ENCODE measurements at places on chromosomes 5 and 9.

DNA sequence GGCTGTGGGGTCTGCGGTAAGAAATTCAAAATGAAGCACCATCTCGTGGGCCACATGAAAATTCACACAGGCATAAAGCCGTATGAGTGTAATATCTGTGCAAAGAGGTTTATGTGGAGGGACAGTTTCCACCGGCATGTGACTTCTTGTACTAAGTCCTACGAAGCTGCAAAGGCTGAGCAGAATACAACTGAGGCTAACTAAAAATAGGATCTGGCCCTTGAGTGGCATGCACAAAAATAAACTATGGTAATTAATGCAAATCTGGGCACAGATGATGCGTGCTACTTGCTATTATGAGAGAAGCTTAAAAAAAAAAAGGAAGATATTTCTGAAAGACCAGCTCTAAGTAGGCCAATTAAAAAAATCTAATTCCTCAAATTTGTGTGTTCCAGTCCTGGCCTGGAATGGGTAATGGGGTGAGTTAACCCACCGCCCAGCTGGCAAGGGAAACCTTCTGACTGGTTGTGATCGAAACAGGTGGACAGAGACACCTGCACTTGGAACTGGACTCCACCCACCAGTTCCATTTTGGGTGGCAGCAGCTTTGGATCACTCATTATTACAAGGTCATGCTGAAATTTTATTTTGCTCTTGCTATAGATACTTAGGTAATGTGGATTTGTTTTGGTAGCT is 26.6 kb upstream of the ZBTB34 start:
- no peak for DNase-seq

DNA sequence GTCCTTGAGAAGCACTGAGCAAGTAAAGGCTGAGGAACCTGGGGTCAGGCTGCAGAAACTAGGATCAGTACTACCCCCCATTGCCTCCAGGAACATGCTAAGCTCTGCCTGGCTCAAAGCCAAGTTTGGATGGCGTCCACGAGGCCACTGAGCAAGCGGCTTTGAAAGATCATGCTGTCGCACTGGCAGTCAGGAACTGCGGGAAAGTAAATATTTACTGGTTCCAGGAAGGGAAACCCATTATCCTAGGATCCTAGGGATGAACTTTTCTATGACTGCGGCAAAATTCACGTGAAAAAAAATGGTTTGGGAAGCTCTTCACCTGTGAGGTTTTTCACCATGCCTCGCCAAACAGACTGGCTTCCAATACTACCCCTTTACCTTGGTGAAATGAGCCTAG is 75.3 kb upstream of the PJA2 start:
- peak; percentile 65 for DNase-seq

- DNase-seq, result no peak
Observed at GRCh38 chr5:113234546-113234945, 200.2 kb downstream of the TSSK1B start.

- DNase-seq, result no peak
Observed at GRCh38 chr5:54932789-54933188, 52.6 kb downstream of the ESM1 start.

- DNase-seq, result no peak
Observed at GRCh38 chr9:129944506-129945116, 98.4 kb downstream of the FNBP1 start.

DNA sequence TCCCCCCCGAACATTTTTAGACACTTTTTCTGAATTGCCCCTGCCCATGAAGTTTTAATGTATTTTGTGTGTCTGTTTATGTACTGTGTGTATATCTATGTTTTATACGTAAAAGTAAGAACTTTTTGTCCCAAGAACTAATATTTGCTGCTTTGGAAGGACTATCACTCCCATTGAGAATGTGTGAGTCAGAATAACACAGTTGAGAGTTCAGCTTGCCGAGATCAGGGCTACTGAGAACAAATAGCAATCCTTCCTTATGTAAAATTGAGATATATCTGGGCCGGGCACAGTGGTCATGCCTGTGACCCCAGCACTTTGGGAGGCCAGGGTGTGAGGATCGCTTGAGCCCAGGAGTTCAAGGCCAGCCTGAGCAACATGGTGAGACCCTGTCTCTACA is 11.3 kb downstream of the GTF3C4 start:
- DNase-seq, result no peak

- no peak for DNase-seq
Observed at GRCh38 chr5:179753971-179754370, 21.3 kb downstream of the MAML1 start.

DNA sequence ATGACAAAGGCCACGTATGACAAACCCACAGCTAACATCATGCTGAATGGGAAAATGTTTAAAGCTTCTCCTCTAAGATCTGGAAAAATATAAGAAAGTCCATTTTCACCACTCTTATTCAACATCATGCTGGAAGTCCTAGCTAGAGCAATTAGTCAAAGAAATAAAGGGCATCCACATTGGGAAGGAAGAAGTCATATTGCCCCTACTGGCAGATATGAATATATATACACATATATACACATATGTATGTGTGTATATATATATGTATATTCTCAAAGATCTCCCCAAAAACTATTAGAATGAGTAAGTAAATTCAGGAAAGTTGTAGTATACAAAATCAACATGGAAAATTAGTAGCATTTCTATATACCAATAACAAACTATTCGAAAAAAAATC is 17.1 kb downstream of the APBA1 start:
- no peak for DNase-seq

DNA sequence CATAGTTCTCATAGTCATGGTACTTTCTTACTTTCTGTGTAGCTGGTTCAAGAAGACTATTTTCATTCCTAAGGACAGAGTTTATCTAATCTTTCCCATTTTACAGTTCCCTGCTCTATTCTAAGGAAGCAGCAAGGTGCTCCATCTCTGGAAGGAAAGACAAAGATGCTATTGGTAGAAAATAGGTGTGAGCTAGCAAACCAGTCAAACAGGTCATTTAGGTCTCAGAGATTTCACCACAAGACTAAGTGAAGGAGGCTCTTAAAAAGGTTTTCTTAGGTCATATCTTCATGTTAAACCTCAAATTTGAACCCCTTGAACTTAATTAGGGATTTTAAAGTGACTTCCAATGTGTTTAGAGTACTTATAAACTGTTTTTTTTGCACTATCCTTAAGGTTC is 62.6 kb downstream of the ADAMTSL1 start:
- DNase-seq, result no peak

- no peak for DNase-seq
Observed at GRCh38 chr9:6467006-6467625, 54.1 kb downstream of the UHRF2 start.

GRCh38 chr5:135999406-136000139 is 29.2 kb upstream of the TGFBI start:
- no peak for DNase-seq

DNA sequence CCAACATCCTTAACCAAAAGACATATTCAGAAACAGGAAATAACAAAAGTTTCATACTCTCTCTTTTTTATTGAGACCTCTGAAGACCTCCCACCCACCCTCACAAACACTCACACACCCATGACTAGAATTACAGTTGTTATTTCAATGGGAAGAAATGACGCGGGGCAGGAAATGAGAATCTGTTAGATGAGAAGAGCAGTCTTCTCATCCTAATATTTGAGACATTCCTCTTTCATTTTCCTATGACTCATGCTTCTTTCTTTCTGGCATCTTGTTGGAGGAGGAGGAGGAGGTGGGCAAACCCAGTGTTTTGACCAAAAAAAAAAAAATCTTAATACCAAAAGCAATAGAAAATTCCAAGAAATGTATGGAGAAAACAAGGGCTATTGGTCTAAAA is 179.5 kb upstream of the TARS1 start:
- no peak for DNase-seq

GRCh38 chr9:72627956-72628540 is 106.6 kb downstream of the TMC1 start:
- DNase-seq, result no peak

DNA sequence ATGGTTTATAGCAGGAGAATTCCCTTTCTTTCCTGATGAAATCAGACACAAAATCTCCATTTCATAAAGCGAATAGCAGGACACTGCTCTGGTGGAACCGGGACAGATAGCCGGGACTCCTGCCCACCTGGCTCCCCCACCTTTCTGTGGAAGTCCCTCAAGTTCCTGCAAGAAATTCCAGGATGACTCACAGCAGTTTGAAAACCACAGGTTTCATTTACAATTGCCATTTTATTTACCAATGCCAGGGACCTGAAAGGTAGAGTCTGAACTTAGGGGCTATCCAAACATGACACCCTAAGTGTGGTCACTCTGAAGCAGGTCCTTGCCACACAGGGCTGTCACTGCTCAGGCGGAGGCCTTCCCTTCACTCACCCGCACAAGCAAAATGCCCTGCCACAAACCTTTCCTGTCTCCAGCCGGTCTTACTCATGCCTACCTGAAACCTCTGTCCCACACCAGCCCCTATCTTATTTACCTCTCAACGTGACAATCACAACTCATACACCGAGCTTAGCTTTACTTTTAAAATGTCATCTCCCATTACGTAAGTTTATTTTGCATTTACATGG is 63.3 kb upstream of the TAF1L start:
- DNase-seq, result no peak

- DNase-seq, result no peak
Observed at GRCh38 chr9:341634-342421, 127.2 kb downstream of the DOCK8 start.

DNA sequence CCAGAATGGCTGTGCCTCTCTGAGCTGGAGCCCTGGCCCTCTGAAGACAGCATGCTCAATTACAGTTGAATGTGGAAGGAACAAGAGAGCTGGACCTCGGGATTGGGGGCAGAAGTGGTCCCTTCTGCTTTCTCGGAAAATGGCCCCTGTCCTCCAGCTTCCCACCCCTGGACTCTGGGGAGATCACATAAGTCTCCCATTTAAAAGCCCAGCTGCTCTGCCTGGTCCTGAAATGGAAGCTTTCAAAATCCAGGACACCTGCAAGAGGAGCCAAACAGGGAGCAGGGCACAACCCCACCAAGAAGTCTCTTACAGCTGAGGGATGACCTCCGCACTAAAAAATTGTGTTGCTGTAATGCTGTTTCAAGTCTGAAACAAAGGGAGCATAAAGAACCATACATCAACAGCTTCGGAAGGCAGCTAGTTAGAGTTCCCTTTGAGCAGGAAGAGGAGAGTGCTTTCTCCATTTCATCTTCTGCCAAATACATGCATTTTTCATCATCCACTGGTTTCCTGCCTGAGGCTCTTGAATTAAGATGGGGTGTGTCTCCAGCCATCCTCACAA is 48.2 kb downstream of the TGFBI start:
- DNase-seq, result no peak

DNA sequence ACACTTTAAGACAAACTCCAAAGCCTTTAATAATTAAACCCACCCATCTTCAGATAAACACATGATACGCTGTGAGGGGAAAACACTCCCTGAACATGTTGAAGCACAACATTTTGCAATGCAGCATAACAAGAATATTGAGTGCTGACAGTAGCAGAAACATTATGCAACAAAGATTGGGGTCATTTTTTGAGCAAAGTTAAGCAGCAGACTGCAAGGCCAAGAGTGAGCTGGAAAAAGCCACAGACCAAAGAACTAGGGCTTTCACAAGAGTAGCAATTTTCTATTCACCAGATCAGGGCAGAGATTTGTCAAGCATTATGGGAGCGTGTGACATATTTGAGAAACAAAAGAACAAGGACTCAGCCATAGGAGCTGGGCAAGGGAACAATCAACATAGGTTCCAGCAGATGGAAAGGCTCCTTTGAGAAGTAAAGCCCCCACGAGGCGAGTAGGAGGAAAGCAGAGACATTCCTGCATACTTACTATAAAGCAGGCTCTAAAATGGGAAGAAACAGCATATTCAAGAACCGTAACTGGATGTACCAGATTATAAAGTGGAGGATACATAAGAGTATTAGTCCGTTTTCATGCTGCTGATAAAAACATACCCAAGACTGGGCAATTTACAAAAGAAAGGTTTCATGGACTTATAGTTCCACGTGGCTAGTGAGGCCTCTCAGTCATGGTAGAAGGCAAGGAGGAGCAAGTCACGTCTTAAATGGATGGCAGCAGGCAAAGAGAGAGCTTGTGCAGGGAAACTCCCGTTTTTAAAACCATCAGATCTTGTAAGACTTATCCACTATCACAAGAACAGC is 4.8 kb upstream of the TTC23L start:
- no peak for DNase-seq
